ENCODE measurements at places on chromosomes 11 and 22.

GRCh38 chr11:70654016-70654415 lies 255.7 kb downstream of the CTTN start:
- DNase-seq: no peak

DNA sequence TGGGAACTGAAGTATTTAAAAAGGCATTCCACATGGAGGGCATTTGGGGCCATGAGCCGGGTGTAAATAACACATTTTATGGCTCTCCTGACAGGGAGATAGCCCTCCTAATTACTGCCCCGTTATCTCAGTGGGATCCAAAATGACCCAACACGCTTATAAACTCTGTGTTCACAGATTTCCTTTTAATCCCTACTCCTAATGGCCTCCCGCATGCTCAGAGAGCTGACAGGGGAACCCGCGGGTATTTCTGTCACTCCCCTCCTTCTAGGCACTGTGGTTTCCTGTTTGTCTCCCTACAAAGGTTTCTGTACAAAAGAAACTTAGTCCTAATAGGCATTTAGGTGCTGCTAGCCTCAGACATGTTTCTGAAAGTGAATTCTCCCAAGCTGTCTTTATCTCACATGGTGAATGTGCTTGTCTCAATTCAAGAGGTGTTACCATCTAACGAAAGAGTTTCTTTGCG lies 202.8 kb upstream of the SEZ6L start:
- DNase-seq: no peak

DNA sequence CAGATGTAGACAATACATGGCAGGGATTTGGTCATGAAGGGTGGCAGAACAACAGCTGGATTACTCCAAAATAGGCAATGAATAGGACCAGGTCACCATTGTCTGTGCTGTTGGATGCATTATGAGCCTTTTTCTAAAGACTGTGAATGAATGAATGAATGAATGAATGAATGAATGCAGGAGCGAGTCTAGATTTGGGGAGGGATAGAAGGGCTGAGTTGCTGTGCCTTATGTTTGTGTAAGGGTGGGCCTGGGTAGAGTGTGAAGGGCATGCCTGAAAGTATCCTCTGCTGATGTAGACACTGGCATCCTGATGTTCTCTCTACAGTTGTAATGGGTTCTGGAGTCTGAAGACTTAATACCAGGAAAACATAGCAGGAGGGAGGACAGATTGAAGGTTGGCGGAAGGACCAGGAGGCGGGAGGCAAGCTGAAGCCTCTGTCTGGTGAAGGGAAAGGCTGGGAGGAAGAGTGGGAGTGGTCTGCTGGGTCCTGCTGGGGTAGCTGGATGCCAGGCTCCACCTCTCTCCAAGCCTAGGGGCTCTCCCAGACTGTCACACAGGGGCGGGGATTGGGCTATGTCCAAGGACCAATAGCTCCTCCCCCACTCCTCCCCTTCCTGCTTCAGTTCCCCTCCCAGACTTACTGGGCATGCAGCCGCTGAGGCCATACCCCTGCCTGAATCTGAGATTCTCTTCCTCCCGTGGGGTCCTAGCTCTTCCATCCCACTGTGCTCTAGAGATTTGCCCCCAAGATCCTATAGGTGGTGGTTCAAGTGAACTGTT lies 4.8 kb downstream of the TRIM3 start:
- no peak for DNase-seq

DNA sequence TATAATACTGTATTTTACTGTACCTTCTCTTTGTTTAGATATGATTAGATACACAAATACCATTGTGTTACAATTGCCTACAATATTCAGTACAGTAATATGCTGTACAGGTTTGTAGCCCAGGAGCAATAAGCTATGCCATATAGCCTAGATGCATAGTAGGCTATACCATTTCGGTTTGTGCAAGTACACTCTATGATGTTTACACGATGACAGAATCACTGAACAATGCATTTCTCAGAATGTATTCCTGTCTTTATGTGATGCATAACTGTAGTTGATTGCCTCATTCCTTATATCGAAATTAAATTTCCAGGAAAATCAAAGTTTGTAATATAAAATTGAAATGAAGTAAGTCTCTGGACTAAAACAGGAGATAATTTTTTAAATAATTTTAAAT lies 49.3 kb upstream of the OR5P2 start:
- no peak for DNase-seq

DNA sequence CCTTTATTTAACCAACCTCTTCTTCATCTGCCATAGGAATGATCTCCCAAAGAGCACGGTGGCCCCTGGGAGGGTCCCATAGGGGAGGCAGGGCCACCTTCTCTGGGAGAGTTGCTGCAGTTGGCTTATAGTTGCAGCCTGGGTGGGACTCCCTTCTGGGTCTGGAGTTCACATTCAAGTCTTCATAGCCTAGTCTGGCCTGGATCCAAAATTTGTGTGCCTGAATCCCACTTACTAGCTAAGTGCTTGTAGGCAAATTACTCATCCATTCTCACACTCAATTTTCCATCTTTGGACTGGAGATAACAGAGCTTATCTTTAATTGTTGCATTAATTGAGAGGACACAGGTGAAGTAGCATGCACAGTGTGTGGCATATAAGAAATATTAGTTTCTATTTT lies 163.6 kb downstream of the GRIK4 start:
- DNase-seq: no peak

DNA sequence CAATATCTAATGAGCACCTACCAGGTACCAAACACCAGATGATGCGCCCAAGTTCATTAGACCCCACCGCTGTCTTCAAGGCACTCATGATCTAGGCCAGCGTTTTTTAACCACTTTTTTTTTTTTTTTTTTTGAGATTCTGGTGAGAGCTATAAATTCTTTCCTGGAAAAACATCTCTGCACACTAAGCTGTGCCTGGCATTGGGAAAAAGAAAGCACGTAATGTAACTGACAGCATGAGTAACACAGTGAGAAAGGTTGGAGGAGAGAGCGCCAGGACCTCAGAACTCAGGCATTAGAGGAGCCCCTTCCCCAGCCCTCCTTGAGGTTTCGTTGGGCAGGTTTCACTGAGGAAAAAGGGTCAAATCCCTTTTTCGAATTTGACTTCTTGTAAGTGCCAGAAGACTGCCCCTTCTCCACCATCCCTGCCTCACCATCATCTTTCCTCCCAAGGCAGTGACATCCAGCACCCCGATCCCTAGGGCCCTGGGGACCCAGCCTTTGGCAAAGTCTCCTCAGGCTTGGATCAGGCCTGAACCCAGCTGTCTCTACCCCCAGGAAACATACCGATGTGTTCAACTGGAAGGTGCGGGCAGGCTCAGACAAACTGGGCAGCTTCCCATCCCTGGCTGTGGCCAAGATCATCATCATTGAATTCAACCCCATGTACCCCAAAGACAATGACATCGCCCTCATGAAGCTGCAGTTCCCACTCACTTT lies 26.1 kb upstream of the SMIM35 start:
- no peak for DNase-seq

- no peak for DNase-seq
Measured at GRCh38 chr11:131179836-131180235, 190.6 kb upstream of the NTM start.

DNA sequence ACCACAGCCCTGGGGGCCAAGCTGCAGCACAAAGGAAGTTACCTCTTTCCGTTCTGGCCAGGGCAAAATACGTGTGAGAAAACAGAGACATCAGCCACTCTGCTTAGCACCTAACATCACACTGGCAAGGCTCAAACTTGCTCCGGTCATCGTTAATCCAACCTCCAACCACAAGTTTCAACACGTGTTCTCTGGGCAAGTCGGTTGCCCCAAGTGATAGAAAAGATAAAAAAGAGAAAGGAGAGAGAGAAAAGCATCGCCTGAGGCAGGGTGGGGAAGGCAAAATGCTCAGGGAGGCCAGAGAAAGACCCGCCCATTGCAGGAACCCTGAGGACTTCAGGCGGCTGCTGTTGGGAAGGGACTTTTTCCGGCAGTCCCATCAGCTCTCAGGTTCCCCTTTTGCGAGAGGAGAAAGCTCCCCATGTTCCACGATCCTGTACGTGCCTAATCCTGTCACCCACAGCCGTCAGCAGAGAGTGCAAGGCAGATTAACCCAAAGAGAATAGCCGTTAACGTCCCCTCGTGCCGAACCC lies 18.5 kb upstream of the B4GALNT4 start:
- DNase-seq: peak; percentile 22

DNA sequence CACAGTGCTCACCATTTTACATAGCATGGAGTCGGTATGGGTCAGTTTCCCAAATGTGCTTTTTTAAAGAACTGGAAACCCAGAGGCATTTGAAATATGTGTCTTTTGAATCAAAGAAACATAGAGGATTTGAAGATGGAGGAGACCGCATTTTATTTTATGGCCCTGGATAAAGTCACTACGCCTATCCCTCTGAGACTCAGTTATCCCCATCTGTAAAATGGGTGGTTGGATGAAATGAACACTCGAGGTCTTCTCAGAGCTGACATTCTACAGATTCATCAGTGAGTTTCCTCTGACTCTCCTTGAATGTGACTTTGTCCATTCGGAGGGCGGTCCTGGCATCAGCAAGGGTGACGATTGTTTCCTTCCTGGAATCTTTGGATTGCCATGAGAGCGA lies 135.1 kb downstream of the MIAT start:
- no peak for DNase-seq

- no peak for DNase-seq
Measured at GRCh38 chr22:28435140-28435768, 244.4 kb downstream of the TTC28 start.

DNA sequence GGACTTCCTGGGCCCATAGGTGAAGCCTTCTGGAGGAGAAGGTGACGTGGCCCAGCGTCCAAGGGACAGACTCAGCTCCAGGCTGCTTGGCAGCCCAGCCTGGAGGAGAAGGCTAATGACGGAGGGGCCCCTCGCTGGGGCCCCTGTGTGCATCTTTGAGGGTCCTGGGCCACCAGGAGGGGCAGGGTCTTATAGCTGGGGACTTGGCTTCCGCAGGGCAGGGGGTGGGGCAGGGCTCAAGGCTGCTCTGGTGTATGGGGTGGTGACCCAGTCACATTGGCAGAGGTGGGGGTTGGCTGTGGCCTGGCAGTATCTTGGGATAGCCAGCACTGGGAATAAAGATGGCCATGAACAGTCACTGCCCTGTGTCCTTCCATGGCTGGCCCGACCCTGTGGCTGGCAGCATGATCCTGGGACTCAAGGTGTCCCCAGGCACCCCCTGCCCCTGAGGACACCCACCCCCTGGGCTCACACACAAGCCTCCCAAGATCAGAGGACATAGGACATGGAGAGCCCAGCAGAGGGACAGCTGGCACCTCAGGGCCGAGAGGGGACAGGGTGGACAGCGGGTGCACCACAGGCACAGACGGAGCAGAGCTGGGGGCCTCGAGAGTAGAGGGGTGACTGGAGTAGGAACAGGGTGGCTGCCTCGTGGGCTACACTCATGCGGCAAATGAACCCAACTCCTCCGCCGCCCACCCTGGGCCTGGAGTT lies 10.1 kb downstream of the SIGIRR start:
- DNase-seq: no peak

DNA sequence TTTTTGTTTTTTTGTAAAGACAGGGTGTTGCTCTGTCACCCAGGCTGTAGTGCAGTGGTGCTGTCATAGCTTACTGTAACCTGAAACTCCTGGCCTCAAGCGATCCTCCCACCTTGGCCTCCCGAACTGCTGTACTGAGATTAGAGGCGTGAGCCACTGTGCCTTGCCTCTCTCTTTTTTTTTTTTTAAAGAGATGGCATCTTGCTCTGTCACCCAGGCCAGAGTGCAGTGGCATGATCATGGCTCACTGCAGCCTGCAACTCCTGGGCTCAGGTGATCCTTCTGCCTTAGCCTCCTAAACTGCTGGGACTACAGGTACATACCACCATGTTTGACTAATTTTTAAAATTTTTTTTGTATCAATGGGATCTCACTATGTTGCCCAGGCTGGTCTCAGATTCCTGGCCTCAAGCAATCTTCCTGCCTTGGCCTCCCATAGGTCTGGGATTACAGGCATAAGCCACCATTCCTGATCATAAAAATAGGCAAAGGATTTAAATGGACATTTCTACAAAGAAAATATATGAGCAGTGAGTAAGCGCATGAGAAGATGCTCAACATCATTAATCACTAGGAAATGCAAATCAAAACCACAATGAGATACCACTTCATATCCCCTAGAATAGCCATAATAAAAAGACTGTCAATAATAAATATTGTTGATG lies 17.3 kb upstream of the CLNS1A start:
- no peak for DNase-seq

GRCh38 chr22:49825436-49825835 lies 2.2 kb downstream of the BRD1 start:
- no peak for DNase-seq

GRCh38 chr11:34654483-34655334 lies 33.8 kb downstream of the EHF start:
- DNase-seq: no peak

- DNase-seq: no peak
Measured at GRCh38 chr11:105986554-105986953, 35.5 kb downstream of the MSANTD4 start.

DNA sequence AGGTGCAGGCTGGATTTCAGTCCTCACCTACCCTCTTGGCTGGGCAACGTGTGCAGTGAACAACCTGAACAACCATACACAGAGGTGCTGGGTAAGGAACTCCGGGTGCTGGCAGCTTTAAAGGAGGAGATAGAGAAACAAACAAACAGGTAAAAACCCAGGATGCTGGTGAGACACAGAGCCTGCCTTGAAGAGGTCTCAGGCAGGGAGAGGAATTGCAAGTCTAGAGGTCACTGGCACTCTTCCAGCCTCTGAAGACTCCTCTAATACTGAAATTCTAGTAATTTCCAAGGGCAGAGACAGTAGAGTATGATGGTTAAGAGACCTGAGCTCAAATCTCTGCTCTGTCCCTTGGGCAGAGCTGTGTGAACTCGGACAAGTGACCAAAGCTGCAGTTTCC lies 192.5 kb downstream of the CEP164 start:
- no peak for DNase-seq

- no peak for DNase-seq
Measured at GRCh38 chr11:19073454-19074415, 13.2 kb upstream of the MRGPRX2 start.

DNA sequence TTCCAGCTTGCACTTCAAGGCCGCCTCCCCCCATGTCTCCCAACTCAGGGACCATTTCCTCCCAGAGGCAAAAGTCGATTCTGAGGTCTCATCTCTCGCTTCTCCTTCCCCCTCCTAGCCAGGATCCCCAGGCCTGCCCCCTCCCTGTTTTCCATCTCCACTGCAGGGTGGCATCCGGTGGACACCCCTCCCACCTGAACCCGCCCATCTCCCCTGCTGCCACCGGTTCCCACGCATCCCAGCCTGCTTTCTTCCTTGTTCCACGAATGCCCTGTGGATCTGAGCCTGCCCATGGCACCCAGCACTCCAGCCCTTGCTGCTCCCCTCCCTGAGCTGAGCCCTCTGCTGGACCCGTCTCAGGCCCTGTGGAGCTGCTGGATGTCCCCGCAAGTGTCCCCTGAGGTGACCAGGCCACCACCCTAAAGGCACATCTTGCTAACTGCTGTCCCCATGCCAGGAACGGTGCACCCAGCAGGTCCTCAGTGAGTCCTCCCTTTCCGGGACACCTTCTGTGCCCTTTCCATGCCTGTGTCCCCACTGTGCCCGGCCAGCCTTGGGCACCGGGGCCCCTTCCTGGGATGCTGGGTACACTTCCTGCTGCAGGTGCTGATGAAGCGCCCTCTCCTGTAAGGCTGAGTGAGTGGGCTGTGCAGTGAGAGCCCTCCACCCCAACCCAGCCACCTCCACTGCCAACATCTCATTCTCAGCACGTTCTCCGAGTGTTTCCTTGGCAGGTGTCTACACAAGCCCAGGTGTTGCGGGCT lies 936 bp downstream of the IL17REL start:
- peak; percentile 55 for DNase-seq
